ENCODE measurements at places on chromosomes 7 and 10.
A peak's percentile ranks its signal among the peaks of the same experiment; 100 is the strongest.

GRCh38 chr10:96585736-96586418 lies 935 bp downstream of the TM9SF3 start:
- peaks cover 39% of the 10 kb centered on the region for H3K4me1 ChIP-seq
- peaks cover 9% of the 10 kb centered on the region for H3K36me3 ChIP-seq
- H3K27ac ChIP-seq: peak overlapping the region; percentile 96
- DNase-seq: no peak
- peaks cover 3% of the 10 kb centered on the region for H3K27me3 ChIP-seq
- peak overlapping the region; percentile 97 for H3K4me3 ChIP-seq

GRCh38 chr10:44564790-44565189 lies 179.9 kb upstream of the CXCL12 start:
- peaks cover 33% of the 10 kb centered on the region for H3K4me1 ChIP-seq
- H3K27ac ChIP-seq: no peak overlapping the region
- H3K27me3 ChIP-seq: no peaks in the 10 kb centered on the region
- DNase-seq: no peak
- peaks cover 5% of the 10 kb centered on the region for H3K36me3 ChIP-seq

DNA sequence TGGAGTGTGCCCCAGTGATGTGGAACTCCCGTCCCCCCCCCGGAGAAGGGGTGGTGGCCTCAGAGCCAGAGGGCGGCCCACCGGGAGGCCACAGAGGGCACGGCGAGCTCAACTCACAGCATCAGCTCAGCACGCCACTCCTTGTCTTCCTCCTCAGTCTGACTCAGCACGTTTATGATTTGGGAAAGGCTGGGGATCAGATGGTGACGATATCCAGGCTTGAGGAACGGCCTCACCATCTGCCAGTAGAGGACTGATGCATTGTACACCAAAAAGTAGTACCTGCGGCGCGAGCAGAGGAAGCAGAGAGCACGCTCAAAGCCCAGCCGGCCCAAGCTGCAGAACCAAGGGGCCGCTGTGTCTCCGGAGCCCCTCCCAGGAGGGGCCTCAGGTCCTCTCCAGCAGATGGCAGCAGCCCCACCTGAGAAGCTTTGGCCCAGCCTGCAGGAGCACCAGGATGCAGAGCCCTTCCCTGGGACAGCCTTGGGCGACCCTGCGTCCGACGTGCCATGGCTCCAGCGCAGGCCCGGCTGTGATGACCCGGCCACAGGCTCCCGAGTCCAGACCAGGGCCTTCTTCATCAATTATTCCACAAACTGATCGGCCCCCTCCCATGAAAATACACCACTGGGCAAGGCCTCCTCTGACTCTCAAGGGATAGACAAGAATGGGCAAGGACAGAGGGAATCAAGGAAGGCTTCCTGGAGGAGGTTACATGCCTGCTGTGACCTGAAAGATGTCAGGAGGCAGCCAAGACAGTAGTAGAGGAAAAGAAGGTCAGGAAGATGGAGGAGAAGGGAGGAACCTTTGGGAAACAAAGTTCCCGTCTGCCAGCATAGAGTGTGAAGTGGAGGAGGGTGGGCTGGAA lies 3.7 kb downstream of the CFAP46 start:
- DNase-seq: no peak
- no peaks in the 10 kb centered on the region for H3K36me3 ChIP-seq
- no peak overlapping the region for H3K4me3 ChIP-seq
- peaks cover 5% of the 10 kb centered on the region for H3K4me1 ChIP-seq
- no peak overlapping the region for H3K27ac ChIP-seq
- peaks cover 9% of the 10 kb centered on the region for H3K27me3 ChIP-seq

DNA sequence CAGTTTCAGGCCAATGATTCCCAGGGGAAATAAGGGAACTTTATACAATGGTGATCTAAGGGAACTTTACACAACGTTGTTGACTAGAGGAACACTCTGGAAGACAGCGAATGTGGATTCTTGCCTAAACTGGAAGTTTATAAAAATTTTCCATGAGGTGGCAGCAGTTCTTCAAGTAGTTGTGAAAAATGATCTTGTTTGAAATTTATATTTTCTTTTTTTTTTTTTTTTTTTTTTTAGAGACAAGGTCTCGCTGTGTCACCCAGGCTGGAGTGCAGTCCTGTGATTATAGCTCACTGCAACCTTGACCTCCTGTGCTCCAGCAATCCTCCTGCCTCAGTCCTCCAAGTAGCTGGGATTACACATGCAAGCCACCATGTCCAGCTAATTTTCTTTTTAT lies 32.1 kb upstream of the GTF2I start:
- no peaks in the 10 kb centered on the region for H3K36me3 ChIP-seq
- no peak overlapping the region for H3K4me3 ChIP-seq
- DNase-seq: peak; percentile 41
- H3K27me3 ChIP-seq: peaks cover 1% of the 10 kb centered on the region
- H3K4me1 ChIP-seq: 0 out of 2 replicates have a peak, but pooled peaks cover 6% of the 10 kb centered on the region
- H3K27ac ChIP-seq: no peak overlapping the region

DNA sequence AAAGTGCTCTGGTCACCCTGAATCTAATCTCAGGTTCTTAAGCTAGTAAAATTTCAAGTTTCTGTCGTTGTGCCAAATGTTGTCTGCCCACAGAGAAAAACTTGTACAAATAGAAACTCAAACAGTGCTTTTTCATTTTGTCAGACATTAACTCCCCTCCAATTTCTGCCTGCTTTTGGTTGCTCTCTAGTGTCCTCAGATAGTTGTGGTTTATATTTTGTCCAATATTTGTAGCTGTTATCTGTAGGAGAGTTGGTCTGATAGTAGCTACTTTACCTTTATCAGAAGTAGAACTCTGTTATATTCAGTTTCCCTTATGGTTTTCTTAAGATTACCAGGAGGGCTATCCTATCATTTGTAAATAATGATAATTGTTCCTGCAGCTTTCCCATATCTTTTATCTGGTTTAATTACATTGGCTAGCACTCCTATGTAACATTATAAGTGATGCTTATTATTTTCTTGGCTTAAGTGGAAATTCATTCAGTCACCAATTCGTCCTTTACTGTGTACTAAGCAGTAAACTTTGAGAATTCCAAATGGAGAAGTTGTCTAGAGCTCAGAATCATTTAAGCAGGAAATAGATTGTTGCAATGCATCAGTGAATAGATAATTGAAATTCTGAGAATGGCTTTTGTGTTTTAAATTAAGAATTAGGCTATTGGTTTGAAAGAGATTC lies 91.0 kb downstream of the ANKIB1 start:
- DNase-seq: no peak
- no peaks in the 10 kb centered on the region for H3K27me3 ChIP-seq
- peaks cover 8% of the 10 kb centered on the region for H3K4me1 ChIP-seq
- no peak overlapping the region for H3K27ac ChIP-seq

DNA sequence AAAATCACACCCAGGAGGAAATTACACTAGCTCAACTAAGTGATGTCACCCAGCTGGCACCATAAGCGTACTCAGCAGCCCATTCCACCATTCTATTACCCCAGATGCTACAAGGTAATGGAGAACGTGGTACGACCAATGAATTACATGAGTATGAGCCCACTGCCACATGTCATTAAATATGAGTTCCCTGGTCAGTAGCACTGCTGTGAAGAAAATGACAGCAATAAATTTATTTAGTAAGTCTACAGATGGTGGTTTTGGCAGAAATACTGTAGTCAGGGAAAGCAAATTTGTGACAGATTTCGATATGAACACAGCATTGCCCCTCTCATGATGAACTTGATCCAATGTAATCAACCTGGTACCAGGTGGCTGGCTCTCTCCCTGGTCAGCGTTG lies 154.2 kb downstream of the VWC2 start:
- H3K27ac ChIP-seq: no peak overlapping the region
- H3K27me3 ChIP-seq: no peaks in the 10 kb centered on the region
- no peaks in the 10 kb centered on the region for H3K4me1 ChIP-seq
- H3K4me3 ChIP-seq: no peak overlapping the region
- peaks cover 7% of the 10 kb centered on the region for H3K36me3 ChIP-seq
- DNase-seq: no peak

GRCh38 chr10:15483215-15484075 lies 112.4 kb upstream of the FAM171A1 start:
- H3K4me3 ChIP-seq: no peak overlapping the region
- peaks cover 33% of the 10 kb centered on the region for H3K27me3 ChIP-seq
- no peak overlapping the region for H3K27ac ChIP-seq
- H3K4me1 ChIP-seq: peaks cover 16% of the 10 kb centered on the region
